NCI-H526 (cell line): ENCODE measurements at places on chromosomes 11 and 22.

DNA sequence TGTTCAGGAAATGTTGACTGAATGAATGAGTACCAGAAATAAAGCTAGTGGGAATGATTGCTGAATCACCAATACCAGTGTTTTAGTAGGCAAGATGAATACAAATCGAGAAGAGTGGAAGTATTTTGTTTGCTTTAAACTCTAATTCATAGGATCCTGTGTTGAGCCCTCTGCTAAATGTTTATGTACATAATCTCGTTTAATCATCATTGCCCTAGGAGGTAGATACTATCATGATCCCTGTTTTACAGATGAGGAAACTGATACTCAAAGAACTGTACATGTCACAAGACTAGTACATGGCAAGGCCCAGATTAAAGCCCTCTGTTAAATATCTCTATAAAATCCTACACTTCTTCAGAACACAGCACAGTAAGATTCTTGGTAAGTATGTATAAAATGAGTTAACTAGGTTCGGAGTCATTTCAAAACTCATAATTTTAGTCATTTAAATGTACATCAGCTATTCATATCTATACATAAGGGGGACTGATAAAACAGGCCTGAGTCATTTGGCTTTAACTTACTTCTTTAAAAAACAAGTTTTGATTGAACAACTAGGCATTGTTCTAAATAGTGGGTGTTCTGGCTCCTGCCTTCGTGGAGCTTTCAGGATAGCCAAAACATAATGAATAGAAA lies 97.1 kb downstream of the EXT2 start:
- no peak for DNase-seq

DNA sequence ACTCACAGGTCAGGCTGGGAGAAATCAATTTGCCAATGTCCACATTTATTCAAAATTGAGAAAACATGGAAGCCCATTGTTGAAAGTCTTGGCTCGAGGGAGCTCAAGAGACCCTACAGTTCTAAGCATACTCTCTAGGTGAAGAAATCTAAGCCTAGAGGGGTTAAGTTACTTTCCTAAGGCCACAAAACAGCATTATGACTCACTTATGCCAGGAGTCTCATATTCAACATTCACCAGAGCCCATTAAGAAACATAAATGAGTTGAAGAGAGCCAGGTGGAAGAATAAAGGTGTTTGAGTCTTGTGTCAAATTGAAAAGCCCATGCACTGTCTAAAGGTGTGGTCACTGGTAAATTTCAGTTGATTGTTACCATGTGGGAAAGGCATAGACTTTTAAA lies 108.1 kb downstream of the INSC start:
- DNase-seq: no peak

GRCh38 chr11:7577291-7578190 lies 63.7 kb downstream of the PPFIBP2 start:
- DNase-seq: no peak

DNA sequence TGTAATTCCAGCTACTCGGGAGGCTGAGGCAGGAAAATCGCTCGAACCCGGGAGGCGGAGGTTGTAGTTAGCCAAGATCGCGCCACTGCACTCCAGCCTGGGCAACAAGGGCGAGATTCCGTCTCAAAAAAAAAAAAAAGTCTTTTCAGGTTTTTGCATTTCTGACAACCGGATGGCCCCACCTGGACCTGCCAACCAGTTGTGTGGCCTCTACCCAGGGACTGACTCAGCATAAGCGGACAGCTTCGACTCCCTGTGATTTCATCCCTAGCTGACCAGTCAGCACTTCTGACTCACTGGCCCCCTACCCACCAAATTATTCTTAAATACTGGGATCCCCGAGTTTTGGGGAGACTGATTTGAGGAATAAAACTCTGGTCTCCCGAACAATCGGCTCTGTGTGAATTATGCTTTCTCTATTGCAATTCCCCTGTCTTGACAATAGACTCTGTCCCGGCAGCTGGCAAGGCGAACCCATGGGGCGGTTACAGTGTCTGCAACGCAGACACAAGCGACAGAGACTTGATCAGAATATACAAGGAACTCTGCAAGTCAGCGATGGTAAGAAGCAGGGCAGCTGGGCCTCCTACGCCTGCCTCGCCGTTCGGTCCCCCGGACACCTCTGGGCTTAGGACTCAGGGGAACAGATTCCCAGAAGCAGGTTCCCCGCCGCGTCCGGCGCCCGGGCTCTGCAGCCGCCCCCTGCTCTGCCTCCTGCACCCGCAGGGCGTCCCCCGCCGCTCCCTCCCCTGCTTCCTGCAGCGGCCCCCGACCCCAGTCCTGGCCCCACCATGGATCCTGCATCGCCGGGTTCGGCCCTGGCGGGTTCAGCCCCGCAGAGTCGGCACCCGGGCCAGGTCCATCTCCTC lies 741 bp upstream of the TALDO1 start:
- DNase-seq: peak; percentile 83

DNA sequence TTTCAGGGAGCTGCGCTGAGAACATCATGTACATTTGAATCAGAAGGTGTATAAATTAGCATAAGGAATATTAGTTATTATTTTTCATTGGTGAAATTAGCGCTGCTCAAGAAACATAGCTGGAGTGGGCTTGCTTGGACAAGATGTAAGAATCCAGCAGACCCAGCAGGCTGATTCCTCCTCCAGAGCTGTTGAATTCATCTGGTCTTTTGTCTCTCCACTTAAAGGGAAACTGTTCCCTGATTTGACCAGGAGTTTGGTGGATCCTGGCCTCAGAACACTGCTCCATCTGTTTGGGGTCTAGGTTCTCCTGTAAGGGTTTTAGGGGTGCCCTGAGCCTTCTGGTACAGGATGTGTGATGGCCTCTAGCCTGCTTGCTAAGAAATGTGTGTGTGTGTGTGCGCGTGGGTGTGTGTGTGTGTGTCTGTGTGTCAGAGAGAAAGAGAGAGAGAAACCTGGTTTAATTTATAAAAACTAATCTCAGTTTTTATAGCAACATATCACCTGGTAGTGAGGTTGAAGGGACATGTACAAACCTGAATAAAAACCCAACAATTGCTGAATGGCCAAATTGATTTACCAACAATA lies 8.3 kb upstream of the SORL1 start:
- no peak for DNase-seq

DNA sequence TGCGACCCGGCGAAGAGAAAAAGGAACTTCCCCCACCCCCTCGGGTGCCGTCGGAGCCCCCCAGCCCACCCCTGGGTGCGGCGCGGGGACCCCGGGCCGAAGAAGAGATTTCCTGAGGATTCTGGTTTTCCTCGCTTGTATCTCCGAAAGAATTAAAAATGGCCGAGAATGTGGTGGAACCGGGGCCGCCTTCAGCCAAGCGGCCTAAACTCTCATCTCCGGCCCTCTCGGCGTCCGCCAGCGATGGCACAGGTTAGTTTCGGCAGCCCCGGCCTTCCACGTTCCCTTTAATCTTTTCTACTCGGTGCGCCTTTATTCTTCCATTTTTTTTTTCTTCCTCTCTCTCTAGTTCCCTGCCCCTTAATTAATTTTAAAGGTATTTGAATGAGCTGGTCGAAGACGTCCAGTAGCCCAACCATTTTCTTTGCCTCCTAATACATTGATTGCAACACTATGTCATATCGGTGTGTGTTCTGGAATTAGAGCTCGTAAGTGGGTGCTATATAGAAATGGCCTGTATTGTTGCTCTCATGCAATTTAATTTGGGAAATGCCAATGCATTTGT lies 537 bp downstream of the EP300 start:
- peak; percentile 4 for DNase-seq

DNA sequence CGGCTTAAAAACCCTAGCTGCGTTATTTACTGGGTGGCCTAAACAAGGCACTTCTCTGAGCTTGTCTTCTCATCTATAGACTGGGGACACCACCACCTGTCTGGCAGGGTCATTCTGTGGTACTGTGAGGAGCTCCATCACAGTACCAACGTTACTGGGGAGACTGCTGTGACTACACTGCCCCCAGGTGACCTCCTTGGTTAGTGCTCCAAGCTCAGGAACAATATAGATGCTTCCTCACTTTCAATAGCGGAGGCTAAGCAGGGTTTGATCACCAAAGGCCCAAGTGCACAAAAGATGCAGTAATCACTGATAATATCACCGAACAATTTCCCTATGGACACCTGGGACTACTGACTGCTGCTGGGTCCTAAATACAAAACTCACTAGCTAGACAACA lies 18.8 kb downstream of the PRPF19 start:
- peak; percentile 39 for DNase-seq

DNA sequence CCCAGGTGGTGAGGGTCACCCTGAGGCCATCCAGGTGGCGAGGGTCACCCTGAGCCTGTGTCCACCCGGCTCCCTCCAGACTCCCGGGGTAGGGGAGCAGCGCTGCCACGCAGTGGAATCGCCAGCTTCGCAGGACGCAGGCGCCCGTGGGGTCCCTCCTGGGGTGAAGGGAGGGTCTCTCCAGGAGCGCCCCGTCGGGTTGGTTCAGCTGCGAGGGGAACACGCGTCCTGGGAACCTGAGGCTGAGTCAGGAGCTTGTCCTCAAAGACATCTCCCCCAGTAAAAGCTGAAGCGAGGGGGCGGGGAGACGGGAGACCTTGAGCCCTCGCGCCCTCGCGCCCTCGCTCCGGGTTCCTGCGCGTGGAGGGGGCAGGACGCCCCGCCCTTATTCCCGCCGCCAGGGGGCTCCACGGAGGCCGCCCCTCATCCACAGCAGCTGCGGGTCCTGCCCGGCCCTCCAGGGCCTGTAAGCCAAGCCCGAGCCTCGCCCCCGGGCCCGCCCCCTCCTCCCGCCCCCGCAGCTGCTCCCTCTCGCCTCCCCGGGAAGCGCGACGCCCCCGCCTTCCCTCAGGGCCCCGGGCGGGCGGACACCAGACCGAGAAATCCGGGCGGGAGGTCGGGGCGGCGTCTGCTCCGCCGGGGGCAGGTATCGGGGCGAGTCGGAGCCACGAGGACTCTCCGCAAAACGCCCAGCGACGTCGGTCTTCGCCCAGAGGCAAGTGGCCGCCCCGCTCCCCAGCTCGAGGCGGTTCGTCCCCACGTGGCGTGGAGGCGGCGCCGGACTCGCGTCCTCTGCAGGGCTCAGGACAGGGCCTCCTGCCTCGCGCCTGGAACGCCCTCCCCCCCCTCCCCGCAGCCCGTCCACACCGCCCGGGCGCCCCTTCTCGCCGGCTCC lies 22.8 kb downstream of the PIM3 start:
- DNase-seq: no peak

GRCh38 chr22:32723643-32724042 lies 77.9 kb upstream of the TIMP3 start:
- no peak for DNase-seq

DNA sequence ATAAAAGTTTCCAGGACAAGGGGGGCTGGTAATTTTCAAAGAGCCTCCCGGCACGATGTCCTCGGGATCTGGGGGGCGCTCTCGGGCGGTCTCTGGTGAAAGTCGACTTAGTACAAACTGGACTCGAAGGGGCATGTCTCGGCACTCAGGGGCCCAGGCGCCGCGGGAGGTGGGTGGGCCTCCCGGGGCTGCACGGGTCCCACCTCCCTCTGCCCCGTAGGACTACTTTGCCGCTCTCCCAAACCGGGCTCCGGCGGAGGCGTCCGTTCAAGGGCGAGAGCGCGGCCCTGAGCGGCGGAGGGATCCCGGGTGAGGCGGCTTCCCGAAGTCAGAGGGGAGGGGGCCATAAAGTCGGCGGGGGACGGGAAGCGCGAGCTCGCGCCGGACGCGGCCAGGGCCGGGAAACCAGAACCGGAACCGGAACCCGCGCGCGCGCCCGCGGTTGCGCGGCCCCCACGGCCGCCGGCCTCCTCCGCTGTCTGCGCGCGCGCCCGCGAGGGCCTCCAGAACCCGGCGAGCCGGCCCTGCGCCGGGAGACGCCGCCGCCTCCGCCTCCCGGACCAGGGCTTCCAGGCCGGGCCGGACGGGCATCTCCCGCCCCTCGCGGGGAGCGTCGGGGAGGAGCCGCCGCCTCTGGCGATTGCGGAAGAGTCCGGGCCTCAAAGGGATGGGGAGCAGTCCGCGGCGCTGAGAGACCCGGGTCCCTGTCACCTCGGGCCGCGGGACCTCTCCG lies at the start of gene ARHGEF12:
ARHGEF12 (plus strand) TSS at position 506 of the 733 bp plus-strand sequence. CDS start 831 bp downstream, outside the sequence.
- peak; percentile 98 for DNase-seq
